T-cell (primary cell): ENCODE measurements at places on chromosomes 12 and 14.

GRCh38 chr12:42145197-42145549 is 499 bp upstream of the GXYLT1 start:
- H3K4me3 ChIP-seq, result peak overlapping the region; percentile 83
- DNase-seq, result no peak
- no peaks in the 10 kb centered on the region for H3K36me3 ChIP-seq
- peaks cover 20% of the 10 kb centered on the region for H3K4me1 ChIP-seq
- peak overlapping the region; percentile 36 for H3K27ac ChIP-seq

- peak; percentile 74 for DNase-seq
- H3K4me3 ChIP-seq, result peak overlapping the region; percentile 99
- H3K4me1 ChIP-seq, result peaks cover 61% of the 10 kb centered on the region
- no peaks in the 10 kb centered on the region for H3K27me3 ChIP-seq
- peak overlapping the region; percentile 88 for H3K27ac ChIP-seq
- H3K36me3 ChIP-seq, result peaks cover 38% of the 10 kb centered on the region
These were observed 4.7 kb downstream of the TNFRSF1A start for GRCh38 chr12:6336889-6337853.

- H3K36me3 ChIP-seq, result peaks cover under 1% of the 10 kb centered on the region
- no peak overlapping the region for H3K4me3 ChIP-seq
- no peak for DNase-seq
- H3K27ac ChIP-seq, result no peak overlapping the region
These were observed 52.2 kb downstream of the GOLGA5 start for GRCh38 chr14:92846162-92846897.

- peak; percentile 73 for DNase-seq
- peaks cover 25% of the 10 kb centered on the region for H3K4me1 ChIP-seq
- peaks cover 26% of the 10 kb centered on the region for H3K27me3 ChIP-seq
- H3K27ac ChIP-seq, result no peak overlapping the region
These were observed 48.1 kb upstream of the BCL11B start for GRCh38 chr14:99320105-99320572.

DNA sequence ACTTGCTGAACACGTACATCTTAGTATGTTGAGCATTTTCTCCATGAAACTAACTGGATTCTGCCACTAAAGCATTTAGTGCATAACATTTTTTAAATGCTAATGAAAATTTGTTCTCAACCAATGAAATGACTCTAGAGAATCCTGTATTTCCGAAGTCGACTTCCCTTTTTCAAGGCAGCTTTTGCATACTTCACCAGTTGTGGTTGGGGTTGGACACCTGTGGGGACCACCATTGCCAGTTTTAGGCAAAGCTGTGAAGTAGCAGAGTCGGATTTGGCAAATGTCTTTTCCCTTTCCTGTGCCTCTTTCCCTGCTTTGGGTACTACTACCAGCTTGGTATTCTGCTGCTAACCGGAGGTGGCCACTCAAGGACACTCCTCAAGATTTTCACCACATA is 349.2 kb downstream of the BCAT1 start:
- no peak overlapping the region for H3K27ac ChIP-seq
- H3K27me3 ChIP-seq, result no peaks in the 10 kb centered on the region
- H3K4me3 ChIP-seq, result no peak overlapping the region
- no peak for DNase-seq
- no peaks in the 10 kb centered on the region for H3K4me1 ChIP-seq

GRCh38 chr14:105495990-105496830 is 5.2 kb downstream of the TEDC1 start:
- no peak overlapping the region for H3K27ac ChIP-seq
- DNase-seq, result no peak
- peaks cover 14% of the 10 kb centered on the region for H3K4me1 ChIP-seq
- H3K27me3 ChIP-seq, result no peaks in the 10 kb centered on the region
- H3K4me3 ChIP-seq, result no peak overlapping the region
- no peaks in the 10 kb centered on the region for H3K36me3 ChIP-seq

DNA sequence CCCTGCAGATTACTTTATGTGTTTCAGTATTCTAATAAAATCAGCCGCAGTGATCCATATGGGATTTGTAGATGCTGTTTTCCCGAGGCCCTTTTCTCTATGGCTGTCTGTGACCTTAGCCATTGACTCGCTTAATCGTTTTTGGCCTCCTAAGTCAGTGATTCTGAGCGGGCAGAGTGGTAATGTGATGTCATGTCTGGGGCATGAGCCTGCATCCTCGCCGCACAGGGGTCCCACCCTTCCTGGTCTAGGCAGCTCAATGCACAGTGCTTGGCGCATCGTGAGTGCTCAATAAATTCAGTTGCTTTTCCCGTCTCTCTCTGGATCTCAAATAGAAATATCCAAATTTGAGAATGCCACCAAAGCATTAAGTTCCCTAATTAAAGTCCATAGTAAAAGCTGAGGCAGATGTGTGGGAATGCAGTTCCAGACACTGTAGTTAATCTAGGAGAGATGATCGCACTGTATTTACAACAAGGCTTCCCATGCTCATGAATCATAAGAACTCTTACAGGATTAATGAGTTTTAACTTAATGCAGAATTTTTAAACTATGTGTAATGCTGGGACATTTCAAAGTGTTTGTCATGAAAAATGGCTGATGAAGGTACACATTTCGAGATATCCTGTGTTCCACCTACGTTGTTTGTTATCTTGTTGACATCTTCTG is 29.3 kb downstream of the HMGA2 start:
- DNase-seq, result no peak
- H3K4me1 ChIP-seq, result no peaks in the 10 kb centered on the region
- no peak overlapping the region for H3K4me3 ChIP-seq
- H3K27me3 ChIP-seq, result no peaks in the 10 kb centered on the region
- H3K36me3 ChIP-seq, result no peaks in the 10 kb centered on the region

DNA sequence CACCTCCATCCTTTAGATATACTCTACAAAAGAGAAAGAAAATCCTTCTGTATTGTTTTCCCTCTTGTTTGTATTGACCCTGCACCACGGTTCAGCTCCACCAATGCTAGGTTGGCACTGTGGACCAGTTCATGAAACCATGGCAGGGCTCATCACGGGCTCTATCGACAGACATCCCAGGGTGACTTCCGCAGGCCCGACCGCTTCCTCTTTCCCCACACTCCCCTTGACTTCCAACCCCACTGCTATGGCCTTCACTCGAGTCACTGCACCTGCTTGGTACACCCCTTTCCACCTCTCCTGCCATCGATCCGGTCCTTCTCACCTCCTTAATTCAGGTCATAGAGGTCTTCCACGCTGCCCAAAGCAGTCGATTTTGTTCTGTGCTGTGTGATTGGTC is 21.2 kb upstream of the AKAP5 start:
- peaks cover 30% of the 10 kb centered on the region for H3K36me3 ChIP-seq
- peaks cover 8% of the 10 kb centered on the region for H3K4me1 ChIP-seq
- no peak overlapping the region for H3K4me3 ChIP-seq

DNA sequence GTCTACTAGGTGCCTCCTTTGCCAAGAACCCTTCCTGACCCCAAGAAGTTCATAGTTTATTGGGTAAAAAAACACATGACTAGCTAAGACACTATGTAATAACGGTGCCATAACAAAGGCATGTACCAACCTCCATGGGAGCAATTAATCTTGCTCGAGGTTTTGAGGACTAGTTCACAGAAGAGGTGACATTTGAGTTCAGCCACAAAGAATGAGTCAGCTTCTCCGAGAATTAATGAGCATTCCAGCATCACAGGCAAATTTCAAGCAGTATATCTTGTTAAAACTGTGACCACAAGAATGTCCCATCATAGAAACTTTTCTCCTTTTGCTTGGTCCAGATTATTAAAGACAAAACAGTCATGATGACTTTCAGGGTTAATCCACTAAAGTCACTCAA is 113.0 kb upstream of the RAP1B start:
- no peaks in the 10 kb centered on the region for H3K27me3 ChIP-seq
- no peak overlapping the region for H3K4me3 ChIP-seq
- H3K4me1 ChIP-seq, result no peaks in the 10 kb centered on the region
- DNase-seq, result no peak

- no peak for DNase-seq
- no peak overlapping the region for H3K4me3 ChIP-seq
- H3K27ac ChIP-seq, result no peak overlapping the region
- H3K27me3 ChIP-seq, result no peaks in the 10 kb centered on the region
- H3K4me1 ChIP-seq, result no peaks in the 10 kb centered on the region
These were observed 48.4 kb downstream of the CSRP2 start for GRCh38 chr12:76830436-76830835.

DNA sequence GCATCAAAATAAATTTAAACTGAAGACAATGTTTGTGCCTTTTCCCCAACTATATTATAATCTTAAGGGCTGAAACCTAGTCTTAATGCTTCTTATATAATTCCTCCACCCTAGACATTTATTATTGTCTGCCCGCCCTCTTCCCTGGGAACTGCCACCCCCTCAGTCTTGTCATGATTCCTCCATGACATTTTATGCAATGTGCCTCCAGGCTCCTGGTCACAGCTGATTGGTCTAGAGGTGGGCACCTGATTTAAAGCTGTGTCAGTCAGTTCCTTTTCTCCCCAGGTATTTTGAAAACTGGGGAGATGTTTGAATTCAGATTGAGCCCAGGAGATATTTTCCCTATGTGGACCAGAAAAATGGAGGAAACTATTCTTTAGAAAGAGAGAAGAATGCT is 401.4 kb downstream of the PCNX1 start:
- no peaks in the 10 kb centered on the region for H3K4me1 ChIP-seq
- H3K27me3 ChIP-seq, result no peaks in the 10 kb centered on the region
- DNase-seq, result no peak
- no peak overlapping the region for H3K4me3 ChIP-seq

- H3K4me3 ChIP-seq, result no peak overlapping the region
- H3K27ac ChIP-seq, result peak overlapping the region; percentile 28
- no peak for DNase-seq
These were observed 473.0 kb downstream of the RAD51B start for GRCh38 chr14:68292441-68293215.

DNA sequence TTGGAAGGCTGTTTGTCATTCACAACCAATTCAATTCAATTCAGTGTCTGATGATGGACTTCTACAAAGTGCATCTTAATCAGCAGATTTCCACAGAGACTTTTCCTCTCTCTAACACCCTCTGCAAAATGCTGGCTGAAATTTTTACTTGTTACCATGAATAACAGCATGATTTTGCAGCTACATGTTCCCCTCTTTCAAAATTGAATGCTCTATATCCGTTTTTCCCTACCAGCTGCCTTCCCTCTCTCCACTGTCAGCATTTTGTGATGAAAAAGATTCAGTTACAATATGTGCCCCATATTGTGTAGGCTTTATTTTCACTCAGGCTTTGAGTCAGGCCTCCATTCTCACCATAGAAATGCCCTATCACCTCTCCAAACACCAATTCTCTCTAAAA is 334.6 kb downstream of the SYT1 start:
- no peak overlapping the region for H3K27ac ChIP-seq
- no peak overlapping the region for H3K4me3 ChIP-seq
- H3K27me3 ChIP-seq, result no peaks in the 10 kb centered on the region
- H3K4me1 ChIP-seq, result no peaks in the 10 kb centered on the region

GRCh38 chr14:75752907-75753594 is 92.0 kb downstream of the TTLL5 start:
- no peak overlapping the region for H3K27ac ChIP-seq
- H3K36me3 ChIP-seq, result no peaks in the 10 kb centered on the region
- DNase-seq, result no peak
- H3K27me3 ChIP-seq, result no peaks in the 10 kb centered on the region
- H3K4me3 ChIP-seq, result no peak overlapping the region

GRCh38 chr14:94305620-94306019 is 12.6 kb upstream of the SERPINA10 start:
- no peaks in the 10 kb centered on the region for H3K27me3 ChIP-seq
- H3K36me3 ChIP-seq, result no peaks in the 10 kb centered on the region
- no peak overlapping the region for H3K27ac ChIP-seq
